Stimulated activated CD8-positive, alpha-beta memory T cell treated with anti-CD3 and anti-CD28 coated beads, Interleukin-2, amount 100 ng/mL, for 1 hour (primary cell): ENCODE measurements at places on chromosomes 11 and 22.
A peak's percentile ranks its signal among the peaks of the same experiment; 100 is the strongest.

GRCh38 chr11:103110391-103110790 is 1.2 kb downstream of the DYNC2H1 start:
- no peak for DNase-seq

GRCh38 chr11:65224930-65225278 is 36.9 kb upstream of the POLA2 start:
- DNase-seq, result no peak

DNA sequence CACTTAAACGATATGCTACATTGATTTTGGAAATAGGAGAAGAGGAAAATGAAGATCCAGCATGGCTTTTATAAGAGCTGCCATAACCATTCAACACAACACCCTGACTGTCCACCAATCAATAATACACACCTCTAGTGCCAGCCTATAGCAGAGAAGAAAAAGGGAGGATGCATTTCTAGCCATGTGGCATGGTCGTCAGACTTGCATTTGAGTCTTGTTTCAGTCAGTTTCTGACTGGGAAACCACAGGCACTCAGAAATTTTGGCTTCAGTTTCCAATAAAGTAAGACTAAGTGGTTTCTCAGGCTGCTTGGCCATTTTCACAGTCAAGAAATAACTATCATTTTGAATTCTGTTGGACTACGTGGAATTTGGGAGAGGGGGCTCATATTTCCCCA is 523.5 kb upstream of the LRRC4C start:
- DNase-seq, result no peak

- peak; percentile 44 for DNase-seq
These were observed 1.3 kb upstream of the HDAC10 start for GRCh38 chr22:50252082-50253045.

- no peak for DNase-seq
These were observed 61.3 kb downstream of the RCN1 start for GRCh38 chr11:32152216-32152615.

DNA sequence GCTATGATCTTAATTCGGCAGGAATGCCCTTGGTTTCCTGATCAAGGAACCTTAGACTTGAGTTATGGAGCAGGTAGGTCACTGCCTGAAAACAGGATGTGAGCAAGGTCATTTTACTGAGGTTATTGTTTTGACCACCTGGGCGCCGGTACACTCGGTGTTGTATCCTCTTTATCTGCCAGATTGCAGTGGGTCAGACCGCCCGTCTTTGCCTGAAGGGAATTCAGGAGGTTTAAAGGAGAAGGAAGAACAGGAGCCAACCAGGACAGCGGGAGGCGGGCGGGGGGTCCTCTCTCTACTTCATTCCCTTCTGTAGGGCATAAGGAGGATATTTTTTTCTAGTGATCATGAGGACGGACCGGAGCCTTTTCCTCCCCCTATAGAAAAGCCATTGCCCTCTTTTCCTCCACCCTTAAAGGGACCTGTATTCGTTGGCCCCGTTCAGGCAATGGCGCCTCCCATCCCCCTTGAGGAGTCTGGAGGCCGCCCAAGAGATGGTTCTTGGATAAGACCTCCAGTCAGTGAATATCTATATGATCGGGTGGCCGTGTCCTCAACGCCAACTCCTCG is 649 bp downstream of the MS4A15 start:
- no peak for DNase-seq

DNA sequence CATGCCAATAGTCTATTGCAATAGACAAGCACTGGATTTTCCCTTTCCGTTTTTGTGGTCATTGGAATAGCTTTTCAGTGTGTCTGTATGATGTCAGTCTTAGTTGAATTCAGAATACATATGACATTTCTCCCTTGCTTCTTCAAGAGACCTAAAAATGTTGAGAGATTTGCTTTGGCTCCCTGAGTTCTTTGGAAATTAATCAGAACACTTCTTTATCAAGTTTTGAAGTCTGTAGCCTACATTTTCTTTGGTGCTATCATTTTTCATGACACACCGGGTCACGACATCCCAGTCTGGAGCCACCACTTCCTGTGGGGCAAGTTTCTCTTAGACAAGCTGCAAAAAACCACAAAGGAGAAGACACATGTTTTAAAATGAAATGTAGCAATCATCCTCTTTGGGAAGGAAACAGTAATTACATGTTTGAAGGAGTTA is 847.1 kb downstream of the OPCML start:
- no peak for DNase-seq

DNA sequence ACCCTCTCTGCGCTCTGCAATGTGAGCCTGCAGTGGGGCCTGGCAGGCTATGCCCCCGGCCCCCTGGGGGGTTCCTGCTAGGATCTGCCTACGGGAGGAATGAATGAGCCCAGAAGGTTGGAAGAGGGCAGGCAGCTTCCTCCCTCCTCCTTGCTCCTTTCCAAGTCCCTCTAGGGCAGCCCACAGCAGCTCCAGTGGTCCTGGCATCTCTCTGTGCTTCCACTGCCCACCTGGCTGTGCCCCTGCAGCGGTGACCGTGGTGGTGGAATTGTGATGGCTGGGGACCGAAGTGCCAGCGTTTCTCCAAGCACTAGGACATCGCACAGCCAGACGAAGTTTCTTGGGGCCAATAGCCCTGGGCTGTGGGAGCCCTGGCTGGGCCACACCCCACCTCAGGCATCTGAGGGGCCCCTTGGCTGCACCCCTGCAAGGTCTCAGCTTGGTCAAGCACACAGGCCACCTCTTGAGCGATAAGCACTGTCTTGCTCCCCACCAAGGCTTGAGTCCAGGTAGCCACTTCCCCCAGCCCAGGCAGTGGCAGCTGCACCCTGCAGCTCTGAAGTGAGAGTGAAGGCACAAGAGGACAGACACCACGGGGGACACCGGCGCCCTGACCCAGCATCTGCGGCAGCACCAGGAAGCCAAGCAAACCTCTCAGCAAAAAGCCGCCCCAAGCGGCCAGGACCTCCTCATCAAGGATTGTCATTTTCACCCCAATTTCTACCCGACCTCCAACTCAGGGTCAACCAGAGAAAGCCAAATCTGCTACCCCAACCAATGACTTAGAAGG is 346.3 kb downstream of the CTTN start:
- DNase-seq, result no peak

- no peak for DNase-seq
These were observed 322.7 kb upstream of the PITPNB start for GRCh38 chr22:28241656-28242290.

- no peak for DNase-seq
These were observed 252.8 kb upstream of the PLET1 start for GRCh38 chr11:112513417-112513816.

DNA sequence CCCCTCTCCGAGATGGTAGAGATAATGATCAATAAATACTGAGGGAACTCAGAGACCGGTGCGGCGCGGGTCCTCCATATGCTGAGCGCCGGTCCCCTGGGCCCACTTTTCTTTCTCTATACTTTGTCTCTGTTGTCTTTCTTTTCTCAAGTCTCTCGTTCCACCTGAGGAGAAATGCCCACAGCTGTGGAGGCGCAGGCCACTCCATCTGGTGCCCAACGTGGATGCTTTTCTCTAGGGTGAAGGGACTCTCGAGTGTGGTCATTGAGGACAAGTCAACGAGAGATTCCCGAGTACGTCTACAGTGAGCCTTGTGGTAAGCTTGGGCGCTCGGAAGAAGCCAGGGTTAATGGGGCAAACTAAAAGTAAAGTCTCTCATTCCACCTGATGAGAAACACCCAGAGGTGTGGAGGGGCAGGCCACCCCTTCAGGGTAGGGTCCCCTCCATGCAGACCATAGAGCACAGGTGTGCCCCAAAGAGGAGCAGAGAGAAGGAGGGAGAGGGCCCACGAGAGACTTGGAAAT is 43.2 kb downstream of the IGLL1 start:
- DNase-seq, result no peak

- DNase-seq, result no peak
These were observed 9.9 kb upstream of the ACER3 start for GRCh38 chr11:76850815-76851214.

- DNase-seq, result no peak
These were observed 414.3 kb downstream of the AASDHPPT start for GRCh38 chr11:106491751-106492150.

DNA sequence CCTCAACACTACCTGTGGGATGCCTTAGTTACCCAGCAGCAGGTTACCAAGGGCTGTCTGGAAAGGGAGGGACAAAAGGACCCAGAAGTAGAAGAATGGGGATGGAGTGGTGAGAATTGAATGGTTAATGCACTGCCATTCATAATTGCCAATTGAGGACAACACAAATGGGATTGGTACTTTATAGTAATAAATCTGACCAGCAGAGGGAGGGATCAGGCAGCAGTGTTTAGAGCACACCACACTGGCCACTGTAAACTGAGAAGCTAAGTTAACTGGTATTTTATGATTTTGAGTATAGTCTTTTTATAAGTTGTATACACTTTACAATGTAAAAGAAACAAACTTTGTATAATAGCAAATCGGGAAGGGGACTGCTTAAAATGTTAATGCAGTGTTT is 10.7 kb downstream of the TBRG1 start:
- DNase-seq, result no peak

DNA sequence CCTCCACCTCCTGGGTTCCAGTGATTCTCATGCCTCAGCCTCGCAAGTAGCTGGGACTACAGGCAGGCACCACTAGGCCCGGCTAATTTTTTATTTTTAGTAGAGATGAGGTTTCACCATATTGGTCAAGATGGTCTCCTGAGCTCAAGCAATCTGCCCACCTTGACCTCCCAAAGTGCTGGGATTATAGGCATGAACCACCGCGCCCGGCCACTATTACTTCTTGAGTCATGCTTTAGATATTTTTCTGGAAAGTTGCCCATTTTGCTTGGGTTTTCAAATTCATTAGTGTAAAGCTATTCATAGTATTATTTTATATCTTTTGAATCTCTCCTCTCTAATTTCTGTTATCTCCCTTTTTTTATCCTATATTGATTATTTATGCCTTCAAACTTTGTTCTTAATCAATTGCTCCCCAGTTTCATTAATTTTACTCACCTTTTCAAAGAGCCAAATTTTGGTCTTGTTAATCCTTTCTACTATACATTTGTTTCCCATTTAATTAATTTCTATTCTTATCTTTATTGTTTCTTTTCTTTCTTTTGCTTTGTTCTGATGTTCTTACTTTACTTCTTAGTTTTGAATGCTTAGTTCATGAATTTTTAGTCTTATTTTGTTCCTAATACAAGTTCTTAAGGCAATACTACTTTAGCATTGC is 10.3 kb upstream of the RAC2 start:
- DNase-seq, result no peak

GRCh38 chr22:27137871-27138337 is 480.5 kb downstream of the MIAT start:
- DNase-seq, result no peak

- DNase-seq, result no peak
These were observed 48.2 kb downstream of the HIRA start for GRCh38 chr22:19383292-19383691.

DNA sequence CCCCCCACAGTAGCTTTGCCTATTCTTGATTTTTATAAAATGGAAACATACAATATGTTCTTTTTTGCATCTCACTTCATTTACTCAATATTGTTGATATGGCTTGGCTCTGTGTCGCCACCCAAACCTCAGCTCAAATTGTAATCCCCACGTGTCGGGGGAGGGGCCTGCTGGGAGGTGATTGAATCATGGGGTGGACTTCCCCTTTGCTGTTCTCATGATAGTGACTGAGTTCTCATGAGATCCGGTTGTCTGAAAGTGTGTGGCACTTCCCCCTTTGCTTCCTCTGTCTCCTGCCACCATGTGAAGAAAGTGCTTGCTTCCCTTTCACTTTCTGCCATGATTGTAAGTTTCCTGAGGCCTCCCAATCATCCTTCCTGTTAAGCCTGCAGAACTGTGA is 431.3 kb downstream of the MN1 start:
- no peak for DNase-seq

DNA sequence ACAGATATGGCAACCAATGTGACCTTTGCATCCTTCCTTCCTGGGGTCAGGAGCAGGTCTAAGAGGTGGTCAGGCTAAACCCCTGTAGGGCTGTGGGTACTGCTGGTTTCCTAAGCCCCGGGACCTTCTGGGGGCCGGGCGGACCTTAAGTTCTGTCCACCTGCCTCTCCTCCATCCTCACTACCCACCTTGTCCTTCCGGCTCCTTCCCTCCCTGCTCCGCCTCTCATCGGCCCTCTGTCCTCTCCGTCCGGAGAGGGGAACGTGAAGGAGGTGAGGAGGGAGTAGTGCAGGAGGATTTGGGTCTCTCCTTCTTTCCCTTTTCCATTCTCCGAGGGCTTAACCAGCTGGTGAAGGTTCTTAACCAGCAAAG is 28.3 kb upstream of the PARVB start:
- no peak for DNase-seq

- no peak for DNase-seq
These were observed 851.1 kb upstream of the RAG2 start for GRCh38 chr11:37449146-37449545.

DNA sequence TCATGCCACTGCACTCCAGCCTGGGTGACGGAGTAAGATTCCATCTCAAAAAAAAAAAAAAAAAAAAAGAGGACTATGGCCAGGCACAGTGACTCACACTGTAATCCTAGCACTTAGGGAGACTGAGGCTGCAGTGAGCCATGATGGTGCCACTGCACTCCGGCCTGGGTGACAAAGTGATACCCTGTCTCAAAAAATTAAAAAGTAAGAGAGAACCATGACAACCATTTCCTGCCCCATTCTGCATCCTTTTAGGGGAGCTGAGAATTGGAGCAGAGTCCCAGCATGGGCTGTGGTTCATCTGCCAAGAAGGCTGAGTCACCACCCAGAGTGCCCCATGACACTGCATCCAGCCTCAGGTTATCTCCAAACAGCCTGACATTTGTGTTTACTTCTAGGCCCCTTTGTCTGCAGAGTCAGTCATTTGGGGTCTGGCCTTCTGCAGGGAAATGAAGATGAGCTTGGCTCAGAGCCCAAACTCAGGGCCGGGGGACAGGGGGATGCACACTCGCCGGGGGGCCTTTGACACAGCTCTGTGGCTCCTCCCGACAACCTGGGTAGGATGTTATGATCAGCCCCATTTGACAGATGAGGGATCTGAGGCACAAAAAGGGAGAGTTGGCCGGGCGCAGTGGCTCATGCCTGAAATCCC is 4.7 kb downstream of the CSDC2 start:
- no peak for DNase-seq

GRCh38 chr11:122775675-122776271 is 62.5 kb upstream of the CRTAM start:
- no peak for DNase-seq

DNA sequence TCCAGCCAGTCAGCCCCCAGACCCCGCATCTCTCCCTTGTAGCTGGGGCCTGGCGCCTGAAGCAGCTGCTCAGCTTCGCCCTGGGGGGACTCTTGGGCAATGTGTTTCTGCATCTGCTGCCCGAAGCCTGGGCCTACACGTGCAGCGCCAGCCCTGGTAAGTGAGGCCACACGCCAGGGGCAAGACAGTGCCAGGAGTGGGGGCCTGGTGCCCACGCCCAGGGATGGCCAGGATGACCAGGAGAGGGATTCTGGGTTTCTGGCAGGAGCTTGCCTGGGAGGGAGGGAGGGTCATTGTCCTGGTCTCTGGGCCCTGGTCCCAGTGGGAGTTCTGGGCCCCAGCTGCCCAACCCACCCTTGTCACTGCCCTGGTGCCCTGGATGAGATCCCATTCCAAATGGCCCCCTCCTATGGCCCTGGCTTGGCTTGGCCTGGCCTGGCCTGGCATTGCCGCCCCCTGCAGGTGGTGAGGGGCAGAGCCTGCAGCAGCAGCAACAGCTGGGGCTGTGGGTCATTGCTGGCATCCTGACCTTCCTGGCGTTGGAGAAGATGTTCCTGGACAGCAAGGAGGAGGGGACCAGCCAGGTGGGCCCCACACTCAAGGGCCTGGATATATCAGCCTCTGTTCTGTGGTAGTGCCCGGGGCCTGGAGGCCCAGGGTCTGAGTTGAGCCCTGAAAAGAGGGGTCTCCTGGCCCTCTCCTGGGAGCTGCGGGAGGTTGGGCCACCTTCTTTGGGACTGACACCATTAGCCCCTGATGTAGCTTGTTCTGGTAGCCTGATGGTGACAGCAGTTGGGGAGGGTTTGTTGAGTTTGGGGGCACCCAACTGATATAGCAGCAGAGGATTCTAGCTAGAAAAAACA is 3.7 kb downstream of the SLC39A13 start:
- DNase-seq, result no peak
